ENCODE measurements at places on chromosomes 2 and 18.

DNA sequence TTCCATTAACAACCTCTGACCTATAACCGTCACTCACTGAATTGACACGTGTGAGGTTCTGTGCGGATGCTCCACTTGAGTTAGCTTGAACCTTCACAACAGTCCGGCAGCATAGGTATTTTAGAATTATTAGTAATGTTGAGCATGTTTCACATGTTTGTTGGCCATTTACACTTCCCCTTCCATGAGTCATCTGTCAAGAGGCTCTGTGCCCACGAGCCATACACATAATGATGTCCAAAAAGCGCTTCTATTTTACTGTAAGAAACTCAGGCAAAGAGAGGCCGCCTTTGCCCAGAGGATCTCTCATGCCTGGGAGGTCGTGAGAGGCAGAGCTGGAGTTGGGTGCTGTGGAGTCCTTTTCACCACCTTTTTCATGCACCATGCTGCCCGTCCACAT, 28.9 kb upstream of the TMEM214 start:
- DNase-seq: no peak

DNA sequence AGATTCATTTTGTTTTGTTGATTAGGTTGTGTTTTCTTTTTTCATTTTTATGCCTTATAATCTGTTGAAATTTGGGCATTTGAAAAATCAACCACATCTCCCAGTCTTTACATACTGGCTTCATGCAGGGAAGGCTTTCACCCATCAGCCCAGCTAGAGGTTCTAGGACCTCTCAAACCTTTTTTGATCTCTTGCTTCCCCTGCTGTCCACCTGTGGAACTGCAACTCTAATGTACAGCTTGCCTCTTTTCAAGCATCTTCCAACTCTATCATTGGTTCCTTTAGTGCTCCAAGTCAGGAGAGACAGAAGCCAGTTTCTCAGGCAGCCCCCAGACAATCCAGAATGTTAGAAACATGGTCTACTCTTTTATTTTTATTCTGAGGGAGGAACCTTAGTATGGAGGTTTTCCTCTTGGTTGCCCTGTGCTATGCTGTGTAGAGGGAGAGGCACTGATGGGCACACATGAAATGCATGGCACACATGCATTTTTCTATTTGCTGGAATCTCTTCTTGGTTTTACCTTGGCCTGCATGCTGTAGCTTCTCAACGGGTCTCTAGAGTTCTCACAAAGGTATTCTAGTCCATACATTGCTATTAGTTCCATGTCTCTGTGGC, 107.2 kb upstream of the L3MBTL4 start:
- DNase-seq: no peak

DNA sequence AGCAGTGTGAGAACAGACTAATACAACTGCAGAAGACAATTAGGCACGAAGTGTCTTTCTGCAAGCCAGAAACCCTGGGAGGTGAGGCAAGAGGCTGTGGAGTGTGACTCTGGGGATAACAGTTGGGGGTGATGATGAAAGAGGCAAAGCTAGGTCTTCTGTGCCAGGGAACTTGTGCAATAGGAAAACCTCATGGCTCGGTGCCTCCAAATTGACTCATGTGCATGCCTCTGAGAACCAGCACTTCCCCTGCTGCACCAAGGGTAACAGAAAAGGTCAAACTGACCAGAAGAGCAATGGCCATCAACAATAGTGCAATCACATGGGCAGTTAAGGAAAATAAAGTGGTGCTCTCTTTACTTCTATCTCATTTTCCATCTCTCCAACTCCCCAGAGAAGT, 136.4 kb downstream of the SCG2 start:
- no peak for DNase-seq

DNA sequence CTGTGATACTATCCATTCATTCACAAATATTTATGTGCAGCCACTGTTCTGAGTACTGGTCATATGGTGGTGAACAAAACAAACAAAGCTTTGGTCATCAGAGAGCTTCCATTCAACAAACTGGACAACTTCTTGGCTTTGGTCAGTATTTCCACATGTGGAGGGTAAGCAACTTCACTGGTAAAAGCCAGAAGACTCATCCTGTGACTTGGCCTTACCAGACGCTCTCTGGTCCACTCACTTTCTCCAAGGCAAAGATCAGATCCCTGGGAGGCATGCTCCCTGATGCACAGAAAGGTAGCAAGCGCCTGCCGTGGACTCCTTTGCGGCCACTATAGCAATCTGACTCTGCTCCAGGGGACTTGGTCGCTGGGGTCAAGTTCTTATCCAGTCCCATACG, 179.5 kb downstream of the EN1 start:
- DNase-seq: no peak

All from activated T-helper 1 cell treated with Interleukin-2 at 50 U/mL for 16 hours (primary cell).